Fibroblast of skin of left biceps (primary cell): ENCODE measurements at places on chromosomes 16 and 17.

- no peak for DNase-seq
Measured at GRCh38 chr16:82583422-82583821, 43.3 kb upstream of the CDH13 start.

DNA sequence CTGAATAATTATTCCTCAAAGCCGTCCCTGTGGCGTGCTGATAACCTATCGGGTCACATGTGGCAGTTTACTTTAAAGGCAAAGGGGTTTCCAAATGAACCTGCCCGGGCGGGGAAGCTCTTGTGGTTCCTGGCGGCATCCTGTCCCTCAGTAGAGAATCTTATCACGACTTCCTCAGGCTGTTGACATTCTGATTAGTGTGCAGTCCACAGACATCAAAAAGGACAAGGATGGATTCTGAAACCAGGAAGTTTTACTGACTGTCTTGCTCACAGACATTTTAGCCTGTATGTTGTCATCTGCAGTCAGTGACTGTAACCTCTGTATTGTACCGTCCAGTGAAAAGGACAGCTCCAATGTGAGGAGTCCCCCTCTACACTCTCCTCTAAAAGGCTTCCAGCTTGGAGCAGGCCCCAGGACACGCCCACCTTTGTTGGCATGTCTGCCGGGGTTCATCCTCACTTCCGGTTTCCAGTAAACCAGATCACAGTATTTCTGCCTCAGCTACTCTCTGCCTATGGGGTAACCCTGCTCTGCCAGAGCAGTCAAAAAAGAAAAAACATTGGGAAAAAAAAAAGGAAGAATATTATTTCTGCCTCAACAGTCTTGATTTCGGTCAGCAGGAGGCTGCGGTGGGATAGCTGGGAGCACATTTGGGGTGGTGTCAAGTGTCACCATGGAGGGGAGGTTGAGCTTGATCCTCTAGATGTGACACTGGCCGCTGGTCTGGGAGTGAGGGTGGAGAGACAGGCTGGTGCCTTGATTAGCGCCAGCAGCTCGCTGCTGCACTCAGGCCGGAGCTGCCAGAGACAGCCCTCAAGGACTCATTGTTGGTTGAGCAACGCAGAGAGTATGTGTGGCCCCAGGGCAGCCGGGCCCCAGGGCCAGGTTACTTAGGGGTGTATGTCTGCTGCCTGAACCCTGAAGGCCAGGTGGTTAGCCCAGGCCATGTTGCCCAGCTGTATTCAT, 89.0 kb upstream of the DNAH17 start:
- no peak for DNase-seq

- no peak for DNase-seq
Measured at GRCh38 chr17:21269394-21269793, 15.1 kb upstream of the MAP2K3 start.

- no peak for DNase-seq
Measured at GRCh38 chr16:535446-536405, 8.2 kb downstream of the CAPN15 start.

- no peak for DNase-seq
Measured at GRCh38 chr17:45814622-45815606, 29.8 kb upstream of the SPPL2C start.

DNA sequence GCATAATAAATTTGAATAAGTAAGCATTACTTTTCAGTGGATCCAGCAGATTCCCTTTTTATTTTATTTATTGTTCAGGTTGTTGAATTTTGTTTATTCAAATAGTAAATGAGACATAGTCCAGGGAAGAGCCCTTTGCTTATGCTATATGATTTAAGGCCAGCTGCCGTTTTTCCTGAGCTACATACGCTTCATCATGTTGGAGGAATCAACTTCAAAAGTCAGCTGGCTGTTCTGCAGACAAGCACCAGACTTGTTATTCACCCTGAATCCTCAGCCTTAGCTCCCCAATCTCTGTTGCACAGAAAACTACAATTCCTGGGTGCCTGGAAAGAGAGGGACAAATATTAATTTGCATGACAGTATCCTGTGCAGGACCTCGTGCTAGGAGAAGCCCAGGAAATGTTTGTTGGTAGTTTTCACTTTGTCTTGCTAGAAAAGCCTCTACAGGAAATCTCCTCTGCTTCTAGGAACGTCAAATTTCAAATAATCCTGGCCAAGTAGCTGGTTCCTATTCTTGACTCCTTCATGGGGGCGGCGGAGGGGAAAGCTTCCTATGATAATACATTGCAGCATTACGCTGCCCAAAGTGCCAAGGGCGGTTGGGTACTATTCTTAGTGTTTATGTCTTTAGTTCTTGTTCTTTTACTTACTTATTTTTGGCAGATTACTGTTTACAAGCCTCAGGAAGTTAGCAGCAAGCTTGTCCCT, 101.6 kb downstream of the PRKCA start:
- DNase-seq: no peak

DNA sequence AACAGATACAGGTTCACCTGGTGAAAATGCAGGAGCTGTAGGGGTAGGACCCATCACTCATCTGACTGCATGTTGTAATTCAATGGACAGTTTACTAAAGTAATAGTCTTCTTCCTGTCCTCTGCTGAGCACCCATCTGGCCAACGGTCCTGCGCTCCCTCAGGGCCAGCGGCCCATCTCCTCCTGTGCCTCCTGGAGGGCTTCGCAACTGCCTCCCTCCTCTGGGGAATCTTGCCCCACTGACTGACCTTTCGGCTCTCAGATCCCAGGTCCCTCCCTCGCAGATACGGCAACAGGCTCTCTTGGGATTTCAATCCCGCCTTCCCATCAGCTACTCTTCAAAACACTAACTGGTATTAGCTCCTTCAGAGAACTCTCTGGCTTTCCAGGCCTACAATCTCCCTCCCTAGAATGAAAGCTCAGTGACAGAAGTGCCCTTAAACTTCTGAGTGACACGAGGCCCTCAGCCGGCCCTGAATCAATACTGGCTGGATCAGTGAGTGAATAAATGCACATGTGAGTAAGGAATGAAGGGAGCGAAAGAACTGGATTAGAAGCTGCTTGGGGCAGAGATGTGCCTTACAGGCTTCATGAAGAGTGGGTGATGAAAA, 1.3 kb downstream of the PEMT start:
- no peak for DNase-seq

- no peak for DNase-seq
Measured at GRCh38 chr16:73724503-73724902, 572.1 kb upstream of the PSMD7 start.

DNA sequence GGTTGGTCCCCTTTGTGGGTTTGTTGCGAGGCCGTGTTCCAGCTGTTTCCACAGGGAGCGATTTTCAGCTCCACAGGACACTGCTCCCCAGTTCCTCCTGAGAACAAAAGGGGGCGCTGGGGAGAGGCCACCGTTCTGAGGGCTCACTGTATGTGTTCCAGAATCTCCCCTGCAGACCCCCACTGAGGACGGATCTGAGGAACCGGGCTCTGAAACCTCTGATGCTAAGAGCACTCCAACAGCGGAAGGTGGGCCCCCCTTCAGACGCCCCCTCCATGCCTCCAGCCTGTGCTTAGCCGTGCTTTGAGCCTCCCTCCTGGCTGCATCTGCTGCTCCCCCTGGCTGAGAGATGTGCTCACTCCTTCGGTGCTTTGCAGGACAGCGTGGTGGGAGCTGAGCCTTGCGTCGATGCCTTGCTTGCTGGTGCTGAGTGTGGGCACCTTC, 27.3 kb upstream of the STH start:
- DNase-seq: no peak
